ENCODE measurements at places on chromosomes 11 and 22.

GRCh38 chr11:126194121-126194543, 17.3 kb downstream of the RPUSD4 start:
- peak; percentile 56 for DNase-seq

- peak; percentile 83 for DNase-seq
Measured at GRCh38 chr11:62394825-62395538, 23.9 kb upstream of the SCGB1A1 start.

DNA sequence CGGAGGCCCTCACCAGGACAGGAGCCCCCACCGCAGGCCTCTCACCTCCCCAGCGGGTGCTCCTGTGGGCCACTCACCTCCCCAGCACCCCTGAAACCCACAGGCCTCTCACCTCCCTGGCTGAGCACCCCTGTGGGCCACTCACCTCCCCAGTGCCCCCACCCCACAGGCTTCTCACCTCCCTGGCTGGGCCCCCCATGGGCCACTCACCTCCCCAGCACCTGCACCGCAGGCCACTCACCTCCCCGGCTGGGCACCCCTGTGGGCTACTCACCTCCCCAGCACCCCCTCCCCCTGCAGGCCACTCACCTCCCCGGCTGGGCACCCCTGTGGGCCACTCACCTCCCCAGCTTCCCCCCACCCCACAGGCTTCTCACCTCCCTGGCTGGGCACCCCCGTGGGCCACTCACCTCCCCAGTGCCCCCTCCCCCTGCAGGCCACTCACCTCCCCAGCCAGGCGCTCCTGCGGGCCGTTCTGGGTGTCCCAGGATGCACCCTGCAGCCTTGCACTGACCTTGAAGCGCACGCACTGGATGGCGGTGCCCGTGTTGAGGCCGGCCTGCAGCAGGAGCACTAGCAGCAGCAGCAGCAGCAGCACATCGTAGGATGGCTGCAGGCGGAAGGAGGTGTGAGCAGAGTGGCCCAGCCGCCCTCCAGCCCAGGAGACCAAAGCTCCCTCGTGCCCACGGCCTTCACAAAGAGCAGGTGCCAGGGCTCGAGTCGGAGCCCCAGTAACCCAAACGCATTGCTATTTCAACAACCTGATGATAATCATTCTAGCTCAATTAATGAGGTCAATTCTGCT, 5.7 kb upstream of the TTLL8 start:
- DNase-seq: no peak

DNA sequence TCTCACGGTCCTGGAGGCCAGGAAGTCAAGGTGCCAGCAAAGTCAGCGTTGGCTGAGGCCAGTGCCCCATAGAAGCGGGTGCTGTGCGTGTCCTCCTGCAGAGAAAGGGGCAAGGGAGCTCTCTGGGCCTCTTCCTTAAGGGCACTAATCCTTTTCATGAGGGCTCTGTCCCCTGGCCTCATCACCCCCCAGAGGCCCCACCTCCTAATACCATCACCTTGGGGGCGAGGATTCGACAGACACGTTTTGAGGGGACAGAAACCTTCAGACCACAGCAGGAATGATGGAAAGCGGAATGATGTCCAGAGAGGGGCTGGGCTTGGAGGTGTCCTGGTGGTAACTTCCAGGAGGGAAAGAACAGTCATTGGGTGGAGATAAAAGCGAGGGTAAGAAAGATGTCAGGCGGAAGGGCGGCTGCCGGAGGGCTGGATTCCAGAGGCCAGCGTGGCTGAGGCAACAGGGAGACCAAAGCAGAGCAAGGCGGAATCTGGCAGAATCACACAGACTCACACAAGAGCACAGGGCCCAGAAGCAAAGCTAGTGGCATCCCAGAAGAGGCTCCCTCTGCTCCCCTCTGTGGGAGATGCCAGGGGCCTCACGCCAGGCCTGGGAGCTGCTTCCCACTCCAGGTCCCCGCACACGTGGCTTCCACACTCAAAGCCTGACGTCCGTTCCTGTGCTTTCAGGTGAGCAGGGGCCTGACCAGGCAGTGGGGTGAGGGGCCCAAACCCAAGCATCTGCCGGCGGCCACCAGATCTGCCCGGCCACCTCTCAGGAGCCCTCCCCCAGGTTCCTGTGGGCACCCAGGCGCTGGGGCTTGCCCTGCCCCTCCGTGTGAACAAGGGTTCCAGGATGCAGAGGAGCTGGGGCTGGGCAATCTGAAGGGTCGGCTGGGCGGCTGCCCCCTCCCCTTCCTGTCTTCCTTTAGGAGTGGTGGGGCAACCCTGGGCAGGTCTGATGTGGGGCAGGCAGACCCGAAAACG, 784.5 kb downstream of the BRD1 start:
- no peak for DNase-seq

GRCh38 chr11:105732611-105733010, 122.7 kb downstream of the GRIA4 start:
- DNase-seq: no peak

- DNase-seq: no peak
Measured at GRCh38 chr22:47300698-47301405, 538.4 kb downstream of the TBC1D22A start.

- no peak for DNase-seq
Measured at GRCh38 chr11:115676206-115676605, 172.0 kb upstream of the CADM1 start.
